ENCODE measurements at places on chromosomes 11 and 22. TPM values are rescaled to one million over a fixed set of nuclear protein-coding genes. Genes with fewer than 3 reads are reported as not detected.

Gene OPCML
- total RNA-seq: not detected

Gene UBQLNL
- not detected for total RNA-seq

Gene CHST1
- 1.1 TPM for total RNA-seq

Gene PYGM
- 0.30 TPM for total RNA-seq

Gene BAIAP2L2
- 4.4 TPM for total RNA-seq

Gene BIRC3
- 32.2 TPM for total RNA-seq

Gene C22orf31
- not detected for total RNA-seq

Gene IFITM1
- total RNA-seq: 0.38 TPM

Gene PRG3
- total RNA-seq: not detected

Gene RFPL1
- total RNA-seq: not detected

Gene NAALAD2
- not detected for total RNA-seq

Gene IL18
- total RNA-seq: 94.3 TPM

Gene MRGPRF
- total RNA-seq: 0.18 TPM

Gene DGCR2
- total RNA-seq: 23.0 TPM

Gene OR2AG1
- not detected for total RNA-seq

Gene C11orf42
- not detected for total RNA-seq

Gene OR56A1
- not detected for total RNA-seq

Gene IL17REL
- not detected for total RNA-seq

Gene VPREB1
- not detected for total RNA-seq

Gene TBX1
- 4.1 TPM for total RNA-seq

Gene HARBI1
- total RNA-seq: 6.0 TPM

Gene MMP11
- 0.17 TPM for total RNA-seq

Gene CTSC
- total RNA-seq: 80.1 TPM

Gene HTR3B
- not detected for total RNA-seq

Gene SPDYC
- not detected for total RNA-seq

Data from A549 treated with RU486 at 1 μM for 4 hours (cell line).